Bronchial epithelial cell (primary cell): ENCODE measurements at places on chromosomes 13 and 19.

DNA sequence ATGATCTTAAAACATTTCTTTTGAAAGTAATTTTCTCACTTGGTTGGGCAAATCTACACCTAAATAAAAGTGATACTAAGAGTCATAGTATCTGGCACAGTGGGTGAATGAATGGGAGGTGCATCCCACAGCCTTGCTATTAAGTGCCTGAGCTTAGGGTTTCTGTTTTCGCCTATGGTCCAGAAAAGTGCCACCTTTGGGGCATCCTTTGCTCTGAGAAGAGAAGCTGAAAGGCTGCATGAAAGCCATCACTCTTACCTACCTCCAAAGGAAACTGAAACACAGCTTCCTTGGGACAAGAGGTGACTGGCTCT, 55.6 kb upstream of the AKAP11 start:
- no peak for DNase-seq

- DNase-seq: no peak
Observed at GRCh38 chr13:42181381-42181953, 90.5 kb upstream of the AKAP11 start.

- DNase-seq: no peak
Observed at GRCh38 chr13:20193162-20193906, 596 bp upstream of the GJB2 start.

DNA sequence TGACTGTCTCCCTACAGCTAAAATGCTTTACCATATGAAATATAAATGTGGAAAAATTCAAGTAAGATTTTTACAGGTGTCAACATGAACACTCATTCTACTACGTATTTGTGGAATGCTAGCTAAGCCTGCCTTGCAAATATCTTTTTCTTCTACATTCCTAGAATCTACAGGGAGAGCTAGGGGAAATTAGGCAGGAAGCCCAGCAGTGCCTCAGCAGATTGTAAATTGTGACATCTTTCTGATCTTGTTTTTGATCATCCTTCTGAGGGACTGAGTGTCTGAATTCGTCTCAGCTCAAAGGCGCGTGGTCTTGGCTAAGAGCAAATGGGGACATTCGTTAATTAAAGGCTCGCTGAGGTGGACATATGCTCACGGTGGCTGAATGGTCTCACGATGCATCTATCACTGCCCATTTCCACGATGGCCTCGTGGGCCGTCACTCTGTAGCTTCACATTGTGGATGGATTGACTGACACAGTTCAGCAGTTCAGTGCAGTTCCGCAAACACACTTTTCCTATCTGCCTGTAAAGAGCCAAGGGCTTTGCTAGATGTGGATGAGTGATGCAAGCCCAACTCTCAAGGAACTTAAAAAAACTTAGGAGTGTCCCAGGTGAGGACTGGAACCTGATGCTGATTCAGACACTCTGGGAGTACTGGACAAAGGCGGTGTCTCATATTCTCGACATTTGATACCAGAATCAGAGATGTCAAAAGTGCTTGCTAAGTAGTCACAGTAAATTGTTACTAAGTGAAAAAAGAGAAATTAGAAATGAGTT, 562.5 kb downstream of the EFNB2 start:
- peak; percentile 60 for DNase-seq

DNA sequence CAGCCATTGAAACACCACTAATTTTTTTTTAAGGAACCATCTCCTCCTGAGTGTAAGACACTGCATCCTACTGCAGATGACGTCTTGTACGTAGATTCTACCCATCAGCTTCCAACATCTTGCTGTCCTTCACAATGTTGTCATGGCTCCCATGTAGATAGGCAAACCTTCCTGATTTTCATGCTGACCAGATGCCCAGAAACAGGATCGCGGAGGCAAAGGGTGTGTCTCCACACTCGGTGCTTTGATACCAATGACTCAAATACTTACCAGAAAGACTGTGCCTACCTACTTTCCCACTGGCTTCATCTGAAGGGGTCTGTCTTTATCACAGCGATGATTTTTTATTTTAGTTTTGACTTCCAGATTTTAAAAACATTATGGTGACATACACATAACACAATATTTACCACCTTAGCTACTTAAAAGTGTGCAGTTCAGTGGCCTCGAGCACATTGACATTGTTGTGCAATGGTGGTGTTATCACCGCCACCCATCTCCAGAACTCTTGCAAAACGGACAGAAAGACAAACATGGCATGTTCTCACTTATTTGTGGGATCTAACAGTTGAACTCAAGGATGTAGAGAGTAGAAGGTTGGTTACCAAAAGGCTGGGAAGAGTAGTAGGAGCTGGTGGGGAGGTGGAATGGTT, 94.0 kb upstream of the PEG3 start:
- no peak for DNase-seq

GRCh38 chr13:32897296-32897695, 118.9 kb upstream of the KL start:
- peak; percentile 59 for DNase-seq

DNA sequence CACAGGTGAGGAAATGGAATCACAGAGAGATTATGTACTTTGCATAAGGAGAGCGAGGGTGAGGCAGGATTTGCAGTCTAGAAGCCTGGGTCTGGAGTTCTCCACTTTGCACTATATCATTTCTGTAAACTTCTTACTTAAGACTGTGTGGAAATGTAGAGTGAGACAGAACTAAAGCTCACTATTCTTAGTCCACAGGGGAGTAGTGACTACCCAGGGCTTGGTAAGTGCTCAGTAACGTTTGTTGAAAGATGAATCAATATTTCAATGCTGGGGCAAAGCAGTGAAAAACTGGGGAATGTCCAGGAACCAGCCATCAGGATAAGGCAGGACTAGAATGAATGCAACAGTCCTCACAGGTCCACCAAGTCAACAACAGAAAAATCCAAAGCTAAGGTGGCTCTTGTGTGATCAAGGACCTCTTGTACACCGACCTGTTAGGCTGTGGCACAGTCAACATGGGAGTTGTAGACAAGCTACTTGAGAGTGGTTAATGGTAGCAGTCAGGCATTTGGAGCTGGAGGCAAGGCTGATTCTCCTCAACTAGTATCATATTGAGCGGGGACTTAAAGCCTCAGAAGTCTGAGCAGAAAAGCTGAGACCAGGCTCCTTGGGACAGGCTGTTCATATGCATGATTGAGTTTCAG, 929 bp upstream of the TNFSF13B start:
- no peak for DNase-seq

- no peak for DNase-seq
Observed at GRCh38 chr19:9757544-9758501, 10.7 kb downstream of the ZNF846 start.

DNA sequence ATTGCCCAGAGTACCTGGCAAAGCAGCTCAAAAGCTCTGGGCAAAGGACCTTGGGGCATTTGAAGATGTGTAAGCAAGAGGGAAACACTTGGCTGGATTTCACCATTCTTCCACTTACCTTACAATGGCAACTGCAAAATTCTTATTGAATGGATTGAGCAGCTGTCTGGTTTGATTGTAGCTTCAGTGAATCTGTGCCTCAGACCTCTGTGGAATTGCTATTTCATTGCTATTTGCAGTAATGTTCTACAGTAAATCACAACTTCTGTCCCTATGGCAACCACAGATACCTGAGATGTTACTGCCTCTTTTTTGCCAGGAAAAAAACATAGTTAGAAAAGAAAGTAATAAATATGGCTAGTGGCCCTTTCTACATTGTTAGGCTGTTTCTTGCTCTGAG, 519.5 kb downstream of the SUCLA2 start:
- no peak for DNase-seq

DNA sequence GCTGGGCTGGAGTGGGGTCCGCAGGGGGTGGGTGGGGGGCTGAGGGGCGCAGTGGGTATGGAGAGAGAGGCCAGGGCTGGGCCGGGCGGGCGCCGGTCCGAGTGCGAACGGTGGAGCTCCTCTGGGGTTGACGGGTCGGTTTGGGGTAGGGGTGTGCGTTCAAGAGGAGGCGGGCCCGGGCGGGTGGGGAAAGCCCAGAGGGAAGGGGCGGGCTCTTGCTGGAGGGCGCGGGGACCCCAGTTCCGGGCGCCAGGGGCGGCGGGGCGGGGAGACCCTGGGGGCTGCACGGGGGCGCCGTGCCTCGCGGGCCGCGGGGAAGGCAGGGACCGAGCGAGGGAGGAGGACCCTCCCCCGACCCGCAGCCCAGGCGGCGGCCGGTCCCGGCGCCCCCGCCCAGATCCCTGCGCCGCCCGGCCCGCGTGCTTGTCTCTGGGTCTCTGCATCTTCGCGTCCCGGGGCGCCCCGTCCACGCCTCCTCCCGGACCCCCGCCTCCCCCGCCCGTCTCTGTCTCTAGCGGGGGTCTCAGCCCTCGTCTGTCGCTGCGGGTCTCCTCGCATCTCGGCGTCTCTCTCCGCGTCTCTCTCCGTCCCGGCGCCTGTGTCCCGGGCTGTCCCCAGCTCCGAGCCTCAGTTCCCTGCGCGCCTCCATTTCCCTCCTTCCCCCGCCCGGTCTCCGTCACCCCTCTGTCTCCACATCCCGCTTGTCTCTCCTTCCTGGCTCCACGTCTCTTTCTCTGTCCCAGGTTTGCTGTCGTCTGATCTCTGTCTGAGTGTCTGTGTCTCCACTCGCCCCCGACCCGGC, 8.3 kb upstream of the SHISA7 start:
- no peak for DNase-seq

DNA sequence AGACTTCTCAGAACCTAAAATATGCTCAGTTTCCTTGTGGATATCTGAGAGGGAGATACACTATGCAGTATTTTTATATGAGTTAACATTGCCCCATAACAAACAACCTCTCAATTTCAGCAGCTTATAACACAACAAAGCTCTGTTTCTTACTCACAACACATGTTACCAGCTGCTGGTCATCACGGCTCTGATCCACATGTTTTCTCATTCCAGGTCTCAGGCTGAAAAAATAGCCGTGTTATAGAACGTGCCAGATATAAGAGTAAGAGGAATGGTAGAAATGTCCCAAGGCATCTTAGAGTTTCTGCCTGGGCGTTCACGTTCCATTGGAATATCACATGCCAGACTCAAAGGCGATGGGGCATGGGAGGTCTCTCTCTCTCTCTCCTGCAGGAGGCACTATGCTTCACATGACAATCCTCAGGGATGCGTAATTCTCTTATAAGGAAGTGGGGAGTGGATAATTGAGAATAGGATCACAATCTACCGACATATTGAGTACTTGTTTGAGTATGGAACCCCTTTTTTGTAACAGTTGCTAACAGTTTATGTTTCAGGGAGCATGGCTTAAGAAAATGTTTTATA, 246.6 kb downstream of the NHLRC3 start:
- no peak for DNase-seq

DNA sequence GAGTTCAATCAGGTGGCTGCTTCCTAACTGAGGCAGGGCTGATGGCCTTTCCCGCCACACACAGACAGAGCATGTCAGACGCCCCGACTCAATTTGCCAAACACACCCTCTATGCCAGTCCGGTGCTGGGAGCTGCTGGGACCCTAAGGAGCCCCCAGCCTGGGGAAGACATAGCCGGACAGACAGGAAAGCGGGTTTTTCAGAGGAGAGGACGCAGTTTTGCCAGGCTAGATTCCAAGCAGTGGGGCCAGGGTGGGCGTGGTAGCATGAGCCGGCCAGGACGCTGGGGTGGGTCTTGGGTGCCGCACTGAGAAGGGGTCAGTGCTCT, 19.8 kb downstream of the MAST3 start:
- DNase-seq: no peak

DNA sequence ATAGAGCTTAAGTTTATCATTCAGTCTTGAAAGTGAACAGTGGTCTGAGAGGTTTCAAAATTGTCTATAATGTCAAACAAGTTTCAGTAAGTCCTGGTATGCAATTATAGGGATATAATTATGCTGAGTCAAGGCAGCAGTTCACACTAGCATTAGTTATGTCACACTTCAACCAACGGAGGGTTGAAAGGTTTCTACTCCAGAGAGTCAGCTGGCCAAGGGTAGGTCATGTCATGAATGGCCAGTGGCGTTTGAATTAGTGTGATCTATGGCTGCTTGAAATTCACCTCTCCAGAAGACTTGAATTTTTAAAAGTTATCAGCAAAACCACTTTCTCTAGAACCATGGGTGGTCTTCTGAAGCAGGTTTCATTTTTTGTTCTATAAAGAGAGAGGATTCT, 108.6 kb downstream of the TNFRSF19 start:
- DNase-seq: peak; percentile 52

DNA sequence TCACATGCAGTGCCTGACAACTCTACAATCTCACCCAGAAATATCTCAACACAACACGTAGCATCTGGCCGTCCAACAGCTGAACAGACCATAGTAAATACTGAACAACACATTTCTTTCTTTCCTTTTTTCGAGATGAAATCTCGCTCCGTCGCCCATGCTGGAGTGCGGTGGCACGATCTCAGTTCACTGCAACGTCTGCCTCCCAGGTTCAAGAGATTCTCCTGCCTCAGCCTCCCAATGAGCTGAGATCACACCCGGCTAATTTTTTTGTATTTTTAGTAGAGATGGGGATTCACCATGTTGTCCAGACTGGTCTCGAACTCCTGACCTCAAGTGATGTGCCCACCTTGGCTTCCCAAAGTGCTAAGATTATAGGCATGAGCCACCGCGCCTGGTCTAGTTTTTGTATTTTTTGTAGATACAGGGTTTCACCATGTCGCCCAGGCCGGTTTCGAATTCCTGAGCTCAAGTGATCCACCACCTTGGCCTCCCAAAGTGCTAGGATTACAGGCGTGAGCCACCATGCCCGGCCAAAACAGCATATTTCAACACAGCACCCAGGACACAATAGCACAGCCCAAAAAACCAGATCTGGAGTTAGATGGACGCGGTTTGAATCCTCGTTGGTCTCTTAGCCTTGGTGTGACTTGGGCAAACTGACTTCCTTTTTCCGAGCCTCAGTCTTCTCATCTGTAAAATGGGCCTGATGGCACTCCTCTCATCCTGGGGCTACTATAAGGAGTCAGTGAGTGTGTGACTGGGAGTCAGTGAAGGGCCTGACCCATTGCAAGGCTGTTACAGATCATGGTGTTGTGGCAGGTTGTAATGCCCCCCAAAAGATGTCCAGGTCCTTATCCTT, 22.6 kb downstream of the CYP2A6 start:
- DNase-seq: no peak

- no peak for DNase-seq
Observed at GRCh38 chr19:55491546-55492360, 3.5 kb downstream of the SSC5D start.

GRCh38 chr19:7989071-7989575, 16.3 kb downstream of the ELAVL1 start:
- peak; percentile 48 for DNase-seq

- DNase-seq: no peak
Observed at GRCh38 chr13:26735677-26736076, 24.9 kb downstream of the GPR12 start.

- DNase-seq: peak; percentile 65
Observed at GRCh38 chr19:5048091-5048726, 79.3 kb downstream of the KDM4B start.
